Fibroblast of the aortic adventitia (primary cell): ENCODE measurements at places on chromosomes 2 and 18.

DNA sequence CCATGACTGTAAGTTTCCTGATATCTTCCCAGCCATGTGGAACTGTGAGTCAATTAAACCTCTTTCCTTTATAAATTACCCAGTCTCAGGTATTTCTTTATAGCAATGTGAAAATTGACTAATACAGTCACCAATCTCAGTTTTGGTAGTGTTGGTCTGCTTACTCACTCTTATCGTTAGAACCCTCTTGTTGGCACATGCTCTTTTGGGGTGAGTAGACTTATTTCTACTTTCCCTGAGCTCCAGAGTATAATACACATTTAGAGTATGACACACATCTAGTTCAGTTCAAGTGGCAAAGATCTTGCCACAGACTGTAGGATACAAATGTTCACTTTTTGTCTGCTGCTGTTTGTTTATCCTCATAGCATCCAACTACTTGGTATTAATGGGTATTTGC lies 347.5 kb upstream of the CELF4 start:
- DNase-seq, result no peak

DNA sequence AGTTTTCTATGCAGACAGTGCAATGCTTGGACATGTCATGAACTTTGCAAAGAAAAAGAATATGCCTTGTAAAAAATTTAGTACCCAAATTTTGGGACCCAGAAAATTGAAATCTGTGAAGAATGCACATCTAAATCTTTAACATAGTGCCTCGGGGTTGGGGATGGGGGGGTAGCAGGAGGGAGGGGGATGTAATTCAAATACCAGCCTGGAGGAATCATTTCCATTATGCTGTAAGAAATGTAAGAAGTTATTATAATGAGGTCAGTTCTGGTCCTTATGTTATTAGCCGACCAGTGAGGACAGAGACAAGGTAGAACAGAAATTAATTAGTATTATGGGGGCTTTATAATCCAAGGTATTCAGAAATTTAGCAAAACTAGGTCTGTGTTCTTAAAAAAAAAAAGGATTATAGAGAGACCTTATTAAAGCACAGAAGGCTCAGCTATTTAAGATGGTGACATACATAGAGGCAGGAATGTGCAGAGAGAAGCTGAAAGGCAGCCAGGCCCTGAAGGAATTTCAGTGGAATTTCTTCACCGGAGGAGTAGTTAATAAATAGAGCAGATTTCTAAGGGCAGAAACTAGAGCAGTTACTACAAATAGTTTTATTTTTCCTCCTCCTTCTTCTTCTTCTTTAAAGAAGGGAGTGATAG lies 89.0 kb upstream of the RBMS1 start:
- peak; percentile 93 for DNase-seq

- no peak for DNase-seq
These were observed 862 bp upstream of the TMEM177 start for GRCh38 chr2:119678021-119678656.

GRCh38 chr2:26770986-26771586 lies 7.0 kb downstream of the SLC35F6 start:
- peak; percentile 96 for DNase-seq

- no peak for DNase-seq
These were observed 262.6 kb downstream of the EN1 start for GRCh38 chr2:118584877-118585276.

- no peak for DNase-seq
These were observed 403.7 kb upstream of the SPRED2 start for GRCh38 chr2:65835975-65836549.
